ENCODE measurements at places on chromosomes 13 and 19.

DNA sequence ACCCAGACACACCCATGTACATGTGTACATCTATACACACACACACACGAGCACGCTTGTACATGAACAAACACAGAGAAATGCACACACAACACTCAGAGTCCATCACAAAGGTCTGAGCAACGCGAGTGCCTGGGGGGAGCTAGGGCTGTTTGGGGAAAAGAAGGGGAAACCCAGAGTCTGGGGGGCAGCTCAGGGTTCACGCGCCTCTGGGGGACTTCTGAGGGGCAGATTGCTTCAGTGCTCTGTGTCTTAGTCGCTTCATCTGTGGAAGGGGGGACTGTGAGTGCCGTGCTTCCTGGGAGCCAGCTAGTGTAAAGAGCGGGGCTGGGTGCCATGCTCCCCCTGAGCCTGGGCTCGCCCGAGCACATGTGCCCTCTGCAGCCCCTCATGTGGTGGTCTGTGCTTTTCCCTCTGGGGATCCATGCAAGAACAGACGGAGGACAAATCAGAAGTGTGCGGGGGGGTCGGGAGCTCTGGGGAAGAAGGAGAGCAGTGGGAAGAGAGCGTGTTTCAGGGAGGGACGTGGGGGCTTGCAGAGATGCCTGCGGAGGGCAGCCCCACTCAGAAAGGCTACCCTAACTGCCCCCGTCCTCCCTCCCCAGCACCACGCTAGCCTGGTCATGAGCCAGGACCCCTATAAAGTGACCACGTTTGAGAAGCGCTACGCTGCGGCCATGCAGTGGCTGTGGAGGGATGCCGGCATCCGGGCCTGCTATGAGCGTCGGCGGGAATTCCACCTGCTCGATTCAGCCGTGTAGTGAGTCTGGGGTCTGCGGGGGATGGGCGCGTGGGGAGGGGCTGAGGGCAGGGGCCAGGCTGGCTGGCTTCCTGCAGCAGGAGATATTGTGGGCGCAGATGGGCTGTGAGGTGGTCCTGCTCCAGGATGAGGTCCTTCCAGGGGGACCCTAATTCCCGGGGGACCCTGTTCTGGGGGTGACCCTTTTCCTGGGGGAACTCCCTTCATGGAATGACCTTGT lies 14.0 kb downstream of the GNA15 start:
- no peak for DNase-seq

- DNase-seq, result no peak
Measured at GRCh38 chr19:58123354-58123753, 25.3 kb upstream of the ZSCAN18 start.

- DNase-seq, result no peak
Measured at GRCh38 chr19:31503211-31503610, 154.0 kb upstream of the TSHZ3 start.

- DNase-seq, result no peak
Measured at GRCh38 chr19:3753631-3754410, 7.7 kb downstream of the APBA3 start.

- no peak for DNase-seq
Measured at GRCh38 chr13:101455863-101456262, 3.4 kb downstream of the ITGBL1 start.

- no peak for DNase-seq
Measured at GRCh38 chr19:15479391-15480345, at the start of gene PGLYRP2. Gene PGLYRP2, minus strand, starts transcription at chr19:15479501. Its CDS starts 130 bp downstream, at chr19:15479371.

GRCh38 chr13:99237981-99238662 lies 20.1 kb downstream of the GPR18 start:
- DNase-seq, result no peak

DNA sequence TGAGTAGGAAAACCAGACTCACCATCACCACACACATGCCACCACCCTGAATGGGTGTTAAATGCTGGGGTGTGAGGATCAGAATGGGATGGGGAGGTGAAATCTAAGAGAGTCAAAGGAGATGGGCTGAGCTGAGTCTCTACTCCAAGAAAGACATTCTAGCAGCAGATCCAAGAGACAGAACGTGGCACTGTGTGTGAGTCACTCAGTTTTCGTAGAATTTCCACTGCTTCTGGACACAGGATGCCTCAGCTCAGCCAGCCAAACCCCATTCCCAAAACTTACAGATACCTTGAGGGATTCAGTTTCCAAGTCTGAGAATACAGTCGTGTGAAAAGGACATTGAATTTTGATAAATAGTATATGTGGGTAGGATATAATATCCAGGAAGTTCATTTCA lies 7.3 kb upstream of the CYP2A7 start:
- DNase-seq, result no peak

DNA sequence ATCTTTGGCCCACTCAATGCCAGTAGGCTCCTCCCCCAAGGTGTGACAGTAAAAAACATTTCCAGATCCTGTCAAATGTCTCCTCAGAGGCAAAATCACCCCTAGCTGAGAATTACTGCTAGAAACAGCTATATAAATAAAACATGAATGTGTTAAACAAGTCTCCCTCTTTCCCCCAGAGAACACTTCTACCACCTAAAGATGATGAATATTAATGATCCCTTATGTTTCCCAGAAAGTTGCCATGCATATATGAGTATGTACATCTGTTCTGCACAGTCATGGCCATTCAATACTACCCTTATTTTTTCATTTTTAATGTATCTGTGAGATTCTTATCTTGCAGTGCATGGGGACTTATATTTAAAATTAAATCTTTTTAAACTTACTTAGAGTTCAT lies 230.0 kb downstream of the SHISA2 start:
- DNase-seq, result no peak

GRCh38 chr13:97660594-97661260 lies 226.8 kb downstream of the RAP2A start:
- DNase-seq, result no peak

DNA sequence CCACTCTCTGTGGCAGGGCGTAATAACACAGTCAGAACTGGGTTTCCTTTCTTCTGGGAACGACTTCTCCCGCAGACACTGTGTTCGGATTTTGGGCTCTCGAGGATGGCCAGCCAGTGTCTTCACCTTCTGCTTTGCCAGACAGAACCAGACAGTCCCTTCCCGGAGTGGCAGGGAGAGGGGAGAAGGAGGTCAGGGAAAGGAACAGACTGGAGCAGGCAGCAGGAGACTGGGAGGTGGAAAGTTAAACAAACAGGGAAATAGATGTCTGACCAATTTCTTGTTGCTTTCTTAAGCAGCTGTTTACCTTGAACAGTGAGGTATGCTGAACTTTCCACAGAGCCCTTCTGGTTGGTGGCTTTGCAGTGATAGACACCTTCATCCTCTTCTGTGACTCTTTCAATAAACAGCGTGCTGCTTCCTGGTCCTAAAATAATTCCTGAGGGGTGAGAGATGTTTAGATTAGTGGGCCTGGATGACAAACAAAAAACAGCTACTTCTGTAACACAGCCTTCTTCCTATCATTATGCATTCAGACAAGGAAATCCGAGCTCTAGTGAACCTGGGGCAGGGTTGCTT lies 137.6 kb downstream of the FLT1 start:
- DNase-seq, result no peak

GRCh38 chr13:55583953-55584593 lies 1556.6 kb upstream of the PRR20A start:
- DNase-seq, result no peak

- no peak for DNase-seq
Measured at GRCh38 chr19:42024622-42025111, 30.6 kb upstream of the ATP1A3 start.

DNA sequence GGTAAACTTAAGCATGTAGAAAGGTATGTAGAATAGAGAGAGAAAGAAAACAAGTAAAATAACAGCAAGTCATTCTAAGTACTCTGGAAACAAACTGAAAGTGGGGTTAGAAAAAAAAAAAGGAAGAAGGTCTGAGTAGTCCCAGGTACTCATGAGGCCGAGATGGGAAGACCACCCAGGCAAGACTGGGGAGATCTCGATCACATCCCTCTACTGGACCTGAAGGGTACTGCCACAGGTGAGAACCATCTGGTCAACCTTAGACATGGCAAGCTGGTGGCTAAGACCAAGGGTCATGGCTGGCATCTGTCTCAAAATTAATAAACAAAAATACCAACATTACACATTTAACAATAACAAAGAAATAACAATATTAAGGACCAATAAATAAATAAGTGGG lies 36.3 kb upstream of the ZNF724 start:
- DNase-seq, result no peak

- no peak for DNase-seq
Measured at GRCh38 chr13:66501181-66501580, 729.0 kb downstream of the PCDH9 start.

GRCh38 chr13:22757530-22758120 lies 423.2 kb upstream of the SGCG start:
- DNase-seq, result no peak

DNA sequence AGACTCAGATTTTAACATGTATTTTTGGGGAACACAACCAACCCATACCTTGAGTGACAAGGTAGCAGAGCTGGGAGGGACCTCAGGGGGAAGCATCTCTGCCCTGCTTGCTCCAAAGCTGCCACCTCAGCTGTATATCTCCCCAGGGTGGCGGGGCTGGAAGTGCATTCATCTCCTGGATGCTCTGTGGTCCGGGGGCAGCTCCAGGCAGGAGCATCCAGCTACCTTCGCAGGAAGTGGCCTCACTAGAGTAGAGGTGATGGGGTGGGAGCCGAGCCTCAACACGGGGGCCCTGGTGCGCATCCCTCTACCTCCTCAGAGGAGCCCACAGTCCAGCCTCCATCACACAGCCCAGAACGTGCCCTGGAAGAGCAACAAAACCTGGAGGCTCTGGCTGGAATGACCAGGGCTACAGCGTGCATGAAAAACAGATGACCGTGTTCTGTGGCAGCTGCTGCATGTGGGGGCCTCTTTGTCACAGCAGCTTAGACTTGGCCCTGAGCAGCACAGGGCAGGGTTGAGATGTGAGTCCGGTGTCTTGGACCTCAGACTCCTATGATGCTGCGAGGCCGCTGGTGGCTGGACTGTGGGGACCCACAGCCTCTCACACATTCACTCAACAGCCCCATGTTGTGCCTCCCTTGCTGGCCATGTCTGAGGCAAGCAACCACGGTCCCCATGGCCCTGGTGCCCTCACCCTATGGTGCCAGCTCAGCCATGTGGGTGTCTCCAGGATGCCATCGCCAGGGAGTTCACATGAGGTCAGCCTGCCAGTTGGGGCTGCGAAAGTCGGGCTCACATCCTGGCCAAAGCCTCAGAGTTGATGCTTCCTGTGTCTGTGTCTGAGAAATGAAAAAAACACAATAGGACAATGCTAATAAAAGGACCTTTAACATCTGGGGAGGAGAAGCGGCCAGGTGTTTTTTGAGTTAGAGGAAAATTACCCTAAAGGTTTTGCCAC lies 17.1 kb upstream of the GAS6 start:
- DNase-seq, result peak; percentile 61

DNA sequence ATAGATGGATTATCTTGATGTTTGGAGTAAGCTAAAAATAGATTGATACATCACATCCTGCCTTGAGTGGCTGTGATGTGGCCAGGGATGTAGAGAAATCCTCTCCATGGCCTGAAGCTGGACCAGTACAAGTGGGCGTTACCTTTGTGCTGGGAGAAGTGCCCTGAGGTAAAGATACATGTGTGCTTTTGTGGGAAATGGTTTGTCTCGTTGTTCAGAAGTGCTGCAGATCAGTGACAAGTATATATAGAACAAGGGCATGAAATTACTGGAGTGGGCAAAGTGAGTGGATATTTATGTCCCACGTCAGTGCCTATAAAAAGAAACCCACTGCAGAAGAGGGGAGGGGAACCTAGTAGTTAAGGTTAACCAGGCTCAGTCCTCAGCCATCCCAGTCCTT lies 12.2 kb upstream of the ZNF304 start:
- no peak for DNase-seq

DNA sequence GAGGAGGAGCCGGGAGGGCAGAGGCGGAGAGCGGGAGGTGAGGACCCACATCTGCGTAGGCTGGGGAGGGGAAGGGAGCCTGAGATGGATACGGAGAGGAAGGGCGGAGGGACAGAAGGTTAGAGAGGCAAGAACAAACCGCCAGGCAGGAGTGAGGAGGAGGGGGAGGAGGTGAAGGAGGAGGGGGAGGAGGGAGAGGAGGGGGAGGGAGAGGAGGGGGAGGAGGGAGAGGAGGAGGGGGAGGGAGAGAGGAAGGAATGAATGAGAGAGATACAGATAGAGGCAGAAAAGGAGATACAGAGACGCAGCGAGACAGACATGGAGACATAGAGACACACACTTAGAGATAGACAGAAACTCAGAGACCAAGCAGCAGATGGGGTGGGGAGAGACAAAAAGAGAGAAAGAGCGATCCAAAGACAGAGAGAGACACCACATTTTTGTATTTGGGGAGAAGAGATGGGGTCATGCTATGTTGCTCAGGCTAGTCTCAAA lies 782 bp upstream of the CA11 start:
- no peak for DNase-seq

GRCh38 chr19:31674503-31675192 lies 325.4 kb upstream of the TSHZ3 start:
- DNase-seq, result no peak

- DNase-seq, result no peak
Measured at GRCh38 chr13:112748947-112749735, 59.3 kb downstream of the ATP11A start.

GRCh38 chr13:34128661-34129060 lies 310.7 kb downstream of the RFC3 start:
- DNase-seq, result no peak

DNA sequence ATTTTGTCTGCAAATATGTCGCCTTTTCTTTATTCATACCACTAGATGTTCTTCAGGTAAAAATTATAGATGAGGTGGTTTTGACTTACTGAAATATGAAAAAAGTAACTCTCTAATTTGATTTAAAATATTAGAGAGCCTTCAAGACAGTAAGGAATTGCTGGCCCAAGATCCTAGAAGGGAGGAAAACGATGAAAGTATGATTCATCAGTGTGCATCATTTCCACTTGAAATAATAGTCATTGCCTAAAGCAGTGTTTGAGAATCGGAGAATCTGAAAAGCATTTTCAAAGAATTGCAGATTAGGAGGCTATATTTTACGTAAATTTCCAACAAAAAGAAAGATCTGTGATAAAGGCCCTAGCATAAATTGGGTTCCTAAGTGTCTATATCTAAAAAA lies 1707.9 kb upstream of the PRR20A start:
- no peak for DNase-seq

- DNase-seq, result no peak
Measured at GRCh38 chr19:15285896-15286591, 46.3 kb downstream of the BRD4 start.

GRCh38 chr19:41264581-41265394 lies 616 bp downstream of the HNRNPUL1 start:
- no peak for DNase-seq

GRCh38 chr19:13952154-13952930 lies at the start of gene DCAF15:
Gene DCAF15, plus strand, starts transcription at chr19:13952509. Its CDS starts 4 bp downstream, at chr19:13952513.
- peak; percentile 100 for DNase-seq

- DNase-seq, result no peak
Measured at GRCh38 chr13:104289400-104289799, 1223.2 kb upstream of the SLC10A2 start.
